ENCODE measurements at places on chromosomes 5 and 9. TPM values are rescaled to one million over a fixed set of nuclear protein-coding genes. Genes with fewer than 3 reads are reported as not detected.

- no peak overlapping the region for H3K27ac ChIP-seq
- no peak for DNase-seq
- peaks cover 14% of the 10 kb centered on the region for H3K4me1 ChIP-seq
Measured at GRCh38 chr5:111528056-111528455, 15.7 kb upstream of the STARD4 start.

DNA sequence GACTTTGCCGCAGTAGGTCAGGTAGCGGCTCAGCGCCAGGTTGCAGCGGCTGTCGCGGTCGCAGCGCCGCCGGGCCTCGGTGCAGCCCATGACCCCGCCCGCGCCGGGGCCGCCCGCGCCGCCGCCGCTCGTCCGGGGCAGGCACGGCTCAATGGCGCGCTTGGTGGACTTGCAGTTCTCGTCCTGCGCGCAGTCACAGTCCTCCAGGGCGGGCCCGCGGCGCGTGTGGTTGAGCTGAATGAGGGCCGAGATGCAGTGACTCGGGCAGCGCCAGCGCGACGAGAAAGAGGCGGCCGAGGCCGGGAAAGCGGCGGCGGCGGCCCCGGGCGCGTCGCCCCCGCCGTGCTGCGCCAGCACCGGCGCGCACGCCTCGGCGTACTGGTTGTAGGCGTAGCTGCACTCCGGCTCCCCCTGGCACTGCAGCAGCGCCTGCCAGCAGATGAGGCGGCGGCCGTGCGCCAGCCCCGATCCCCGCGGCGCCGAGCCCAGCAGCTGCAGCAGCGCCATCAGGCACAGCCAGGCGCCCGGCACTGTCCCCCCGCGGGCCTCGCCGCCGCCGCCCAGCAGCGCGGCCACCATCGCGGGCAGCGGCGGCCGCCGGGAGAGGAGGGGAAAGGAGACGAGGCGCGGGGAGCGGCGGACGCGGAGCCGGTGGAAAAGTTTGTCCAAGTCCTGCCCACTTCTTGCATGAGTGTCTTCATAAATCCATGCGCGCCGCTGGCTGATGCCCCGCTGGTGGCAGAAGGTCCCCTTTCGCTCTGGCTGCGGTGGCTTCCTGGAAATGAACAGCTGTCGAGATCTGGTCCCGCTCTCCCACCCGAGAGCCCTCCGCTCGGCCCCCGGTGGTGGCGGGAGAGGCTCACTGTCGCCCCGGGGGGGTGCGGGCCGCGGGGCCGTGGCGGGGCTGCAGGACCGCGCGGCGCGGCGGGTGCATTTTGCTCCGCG is 833 bp downstream of the GAS1 start:
- peak overlapping the region; percentile 80 for H3K4me3 ChIP-seq
- peak; percentile 93 for DNase-seq
- H3K27ac ChIP-seq: peak overlapping the region; percentile 72

GRCh38 chr5:134577022-134577795 is 51.7 kb downstream of the JADE2 start:
- peak; percentile 89 for DNase-seq
- 0 out of 2 replicates have a peak overlapping the region, but pooled peaks have one; percentile 34 for H3K27ac ChIP-seq
- H3K4me1 ChIP-seq: no peaks in the 10 kb centered on the region
- H3K4me3 ChIP-seq: no peak overlapping the region

DNA sequence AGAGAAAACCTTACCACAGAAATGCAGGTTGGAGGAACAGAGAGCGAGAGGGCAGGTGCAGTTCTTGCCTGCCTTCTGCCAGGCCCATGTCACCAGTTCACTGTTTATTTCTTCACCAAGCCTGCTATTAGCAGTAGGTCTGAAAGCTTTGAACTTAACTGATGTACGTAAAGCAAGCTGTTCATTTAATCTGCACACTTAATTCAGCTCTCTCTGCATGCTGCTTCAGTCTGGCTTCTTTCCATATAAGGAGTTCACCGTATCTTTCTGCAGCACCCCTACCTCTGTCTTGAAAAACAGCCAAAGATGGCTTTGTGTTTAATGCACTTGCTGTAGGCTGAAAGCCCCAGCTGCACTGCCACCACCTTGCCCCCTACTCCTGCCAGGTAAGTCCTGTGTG is 205.1 kb downstream of the RAB3C start:
- no peaks in the 10 kb centered on the region for H3K4me1 ChIP-seq
- no peak overlapping the region for H3K4me3 ChIP-seq
- no peak for DNase-seq
- no peak overlapping the region for H3K27ac ChIP-seq

DNA sequence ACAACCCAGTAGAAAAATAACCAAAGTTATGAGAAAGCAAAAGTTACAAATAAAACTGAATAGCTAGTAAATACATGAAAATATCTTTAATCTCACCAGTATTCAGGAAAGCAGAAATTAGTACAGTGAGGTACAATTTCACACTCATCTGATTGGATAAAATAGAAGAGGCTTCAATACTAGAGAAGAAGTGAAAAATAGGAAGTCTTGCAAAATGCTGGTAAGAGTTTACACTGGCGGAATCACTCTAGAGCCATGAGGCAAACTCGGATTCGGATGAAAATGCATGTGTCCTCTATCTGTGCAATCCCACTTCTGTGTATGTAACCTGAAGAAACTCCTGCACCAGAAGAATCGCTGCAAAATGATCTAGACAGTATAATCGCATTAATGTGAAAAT is 128.9 kb downstream of the CCDC192 start:
- no peaks in the 10 kb centered on the region for H3K36me3 ChIP-seq
- no peaks in the 10 kb centered on the region for H3K27me3 ChIP-seq
- DNase-seq: no peak
- H3K4me1 ChIP-seq: peaks cover 12% of the 10 kb centered on the region
- H3K27ac ChIP-seq: no peak overlapping the region

- no peak overlapping the region for H3K4me3 ChIP-seq
- peaks cover 7% of the 10 kb centered on the region for H3K27me3 ChIP-seq
- no peaks in the 10 kb centered on the region for H3K36me3 ChIP-seq
- H3K4me1 ChIP-seq: no peaks in the 10 kb centered on the region
- no peak overlapping the region for H3K27ac ChIP-seq
- DNase-seq: no peak
Measured at GRCh38 chr5:133214153-133214820, 162.5 kb downstream of the HSPA4 start.

DNA sequence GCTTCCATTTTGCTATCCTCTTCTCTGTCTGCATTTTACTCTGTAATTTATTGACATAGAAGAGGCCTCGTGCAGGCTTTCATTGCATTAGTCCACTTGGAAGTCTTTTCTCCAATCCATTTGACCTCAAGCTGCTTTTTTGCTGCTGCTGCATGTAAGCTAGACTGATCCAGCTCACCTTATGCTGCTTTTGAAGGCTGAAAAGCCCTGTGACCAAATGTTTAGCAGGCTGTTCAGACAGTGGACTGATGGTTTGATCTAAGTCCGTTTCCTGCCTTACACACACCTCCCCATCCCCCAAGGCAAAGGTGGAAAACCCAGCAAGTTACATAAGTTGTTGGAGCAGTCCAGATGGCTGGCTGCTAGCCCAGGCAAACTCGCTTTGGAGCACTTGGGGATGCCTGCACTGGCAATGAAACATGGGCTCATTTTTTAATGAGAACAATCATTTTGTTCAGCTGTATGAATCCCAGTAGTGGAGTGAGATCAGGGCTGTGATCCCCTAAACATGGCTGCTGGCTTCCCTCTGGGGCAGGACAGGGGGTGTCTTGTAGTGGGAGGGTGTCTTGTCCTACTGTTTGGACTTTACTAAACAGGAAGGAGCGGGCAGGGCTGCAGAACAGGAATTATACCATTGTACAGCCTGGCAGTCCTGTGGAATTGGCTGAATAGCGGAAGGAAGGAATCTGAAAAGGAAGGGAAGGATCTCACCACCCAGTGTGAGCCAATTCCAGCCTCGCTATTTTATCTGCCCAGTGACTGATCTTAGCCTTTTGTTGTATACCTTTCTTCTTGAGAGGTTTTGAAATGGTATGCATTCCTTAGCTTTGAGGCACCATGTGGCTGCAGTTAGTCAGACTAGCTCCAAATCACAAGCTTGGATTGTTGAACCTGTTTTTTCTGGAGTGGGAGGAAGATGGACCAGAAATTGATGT is 212.0 kb downstream of the ARHGAP26 start:
- peaks cover 42% of the 10 kb centered on the region for H3K4me1 ChIP-seq
- no peaks in the 10 kb centered on the region for H3K36me3 ChIP-seq
- peak overlapping the region; percentile 64 for H3K27ac ChIP-seq
- H3K27me3 ChIP-seq: no peaks in the 10 kb centered on the region
- peak; percentile 84 for DNase-seq

GRCh38 chr5:133824661-133825254 is 143.7 kb downstream of the C5orf15 start:
- H3K4me1 ChIP-seq: no peaks in the 10 kb centered on the region
- H3K36me3 ChIP-seq: no peaks in the 10 kb centered on the region
- no peak overlapping the region for H3K27ac ChIP-seq
- H3K4me3 ChIP-seq: no peak overlapping the region
- H3K27me3 ChIP-seq: peaks cover 31% of the 10 kb centered on the region

CER1 gene
- not detected for total RNA-seq
